ENCODE measurements at places on chromosomes 1 and 21.

DNA sequence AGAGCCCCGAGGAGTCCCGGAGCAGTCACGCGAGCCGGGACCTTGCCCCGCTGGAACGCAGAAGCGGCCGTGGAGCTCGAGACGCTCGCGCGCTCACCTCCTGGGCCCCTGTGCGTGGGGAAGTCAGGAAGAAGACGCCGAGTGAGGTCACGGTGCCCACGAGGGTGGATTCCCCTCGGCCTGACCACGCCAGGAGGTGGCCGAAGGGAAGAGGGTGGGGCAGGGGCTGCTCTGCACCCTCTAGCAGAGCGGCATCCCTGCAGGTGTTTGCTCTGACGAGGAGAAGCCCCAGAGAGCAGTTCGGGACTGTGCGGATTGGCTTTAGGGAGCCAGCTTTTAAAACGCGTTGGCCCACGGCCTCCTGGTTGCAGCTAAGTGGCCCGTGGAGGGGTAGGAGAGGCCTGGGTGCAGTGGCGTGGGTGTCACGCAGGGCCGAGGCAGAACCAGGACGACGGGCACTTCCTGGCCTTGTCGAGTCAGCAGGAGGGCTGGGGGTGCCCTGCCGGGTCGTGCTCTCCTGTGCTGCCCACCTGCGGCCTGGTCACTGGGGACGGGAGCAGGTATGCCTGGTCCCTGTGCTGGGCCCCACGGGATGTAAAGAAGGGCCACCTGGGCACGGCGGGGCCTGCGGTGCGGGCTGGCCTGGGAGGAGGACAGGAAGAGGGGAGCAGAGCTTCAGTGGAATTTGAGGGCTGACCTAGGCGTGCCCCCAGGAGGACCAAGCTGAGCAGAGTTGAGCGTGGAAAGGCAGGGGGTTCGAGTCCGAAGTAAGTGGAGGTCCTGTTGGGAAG is 1.0 kb downstream of the PDXK start:
- DNase-seq, result no peak

GRCh38 chr1:50977575-50978143 is 7.6 kb downstream of the CDKN2C start:
- DNase-seq, result no peak

- DNase-seq, result no peak
Measured at GRCh38 chr1:236947794-236948193, 56.4 kb downstream of the MT1HL1 start.

GRCh38 chr1:171081763-171082201 is 8.9 kb upstream of the FMO3 start:
- DNase-seq, result no peak

GRCh38 chr21:36200081-36200561 is 43.5 kb downstream of the DOP1B start:
- DNase-seq, result no peak

DNA sequence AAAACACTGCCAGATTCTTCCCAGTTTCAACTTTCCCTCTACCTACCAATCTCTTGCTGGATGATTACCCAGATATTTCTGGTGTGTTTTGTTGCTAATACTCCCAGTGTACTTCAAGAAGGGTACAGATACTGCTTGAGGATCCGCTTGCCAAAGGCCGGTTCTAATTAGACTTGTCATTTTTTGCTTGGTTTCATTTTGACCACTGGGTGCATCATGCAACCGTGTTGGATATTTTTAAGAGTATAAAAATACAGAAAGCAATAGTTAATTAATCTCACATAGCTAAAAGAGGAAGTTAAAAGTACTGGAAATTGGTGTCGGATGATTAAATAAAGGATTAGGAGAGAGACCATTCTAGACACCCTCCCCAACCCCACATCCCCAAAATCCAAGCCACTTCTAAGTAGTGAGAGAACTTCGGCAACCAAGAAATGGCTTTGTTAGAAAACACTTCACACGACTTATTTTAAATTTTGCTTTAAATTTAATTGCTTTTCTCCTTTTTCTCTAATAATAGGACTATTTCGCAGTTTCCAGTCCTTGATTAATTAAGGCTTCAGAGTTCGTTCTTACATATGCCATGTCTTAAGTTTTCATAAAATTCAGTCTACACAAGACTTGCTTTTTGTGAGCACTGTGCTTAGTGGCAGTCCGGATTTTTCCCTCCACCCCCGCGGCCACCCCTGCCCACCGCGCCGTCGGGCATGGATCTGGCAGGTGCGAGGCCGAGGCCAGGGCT is 2.5 kb upstream of the CDKN2C start:
- no peak for DNase-seq

DNA sequence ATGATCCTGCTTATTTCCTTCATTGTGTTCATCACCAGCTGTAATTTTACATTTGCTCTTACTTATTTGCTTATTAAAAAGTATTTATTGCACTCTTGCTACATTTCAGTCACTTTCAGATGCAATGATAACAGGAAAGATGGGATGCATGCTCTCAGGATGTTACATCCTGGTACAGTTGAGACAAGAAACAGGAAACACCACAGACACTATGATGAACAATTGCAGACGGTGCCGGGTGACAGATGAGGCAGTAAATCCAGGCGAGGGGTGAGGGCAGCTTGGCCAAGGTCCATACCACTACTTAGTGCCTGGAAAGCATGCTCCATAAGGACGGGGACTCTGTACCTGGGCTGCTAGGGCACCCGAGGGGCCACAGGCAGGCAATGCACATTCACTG is 156.6 kb upstream of the RAB4A start:
- no peak for DNase-seq

DNA sequence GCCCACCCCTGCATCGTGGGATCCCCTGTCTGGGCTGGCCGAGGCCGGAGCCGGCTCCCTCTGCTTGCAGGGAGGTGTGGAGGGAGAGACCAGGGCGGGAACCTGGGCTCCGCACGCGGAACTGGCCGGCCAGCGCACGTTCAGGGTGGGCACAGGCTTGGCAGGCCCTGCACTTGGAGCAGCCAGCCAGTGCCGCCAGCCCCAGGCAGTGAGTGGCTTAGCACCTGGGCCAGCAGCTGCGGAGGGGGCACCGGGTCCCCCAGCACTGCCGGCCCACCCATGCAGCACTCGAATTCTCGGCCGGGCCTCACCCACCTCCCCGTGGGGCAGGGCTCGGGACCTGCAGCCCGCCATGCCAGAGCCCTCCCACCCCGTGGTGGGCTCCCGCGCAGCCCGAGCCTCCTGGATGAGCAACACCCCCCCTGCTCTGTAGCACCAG is 422.6 kb downstream of the AMY1C start:
- no peak for DNase-seq

Data from stimulated activated CD4-positive, alpha-beta T cell treated with anti-CD3 and anti-CD28 coated beads, Interleukin-1b, Interleukin-23, amount 100 ng/mL, for 1 hour (primary cell).